ENCODE measurements at places on chromosomes 7 and 10. TPM values are rescaled to one million over a fixed set of nuclear protein-coding genes. Genes with fewer than 3 reads are reported as not detected.

The PTN gene
- 25.8 TPM for total RNA-seq

The IDI2 gene
- total RNA-seq: 1.9 TPM

The NPTX2 gene
- total RNA-seq: 14.7 TPM

The ZNF853 gene
- total RNA-seq: 21.9 TPM
